NCI-H226 (cell line): ENCODE measurements at places on chromosomes 4 and X.

DNA sequence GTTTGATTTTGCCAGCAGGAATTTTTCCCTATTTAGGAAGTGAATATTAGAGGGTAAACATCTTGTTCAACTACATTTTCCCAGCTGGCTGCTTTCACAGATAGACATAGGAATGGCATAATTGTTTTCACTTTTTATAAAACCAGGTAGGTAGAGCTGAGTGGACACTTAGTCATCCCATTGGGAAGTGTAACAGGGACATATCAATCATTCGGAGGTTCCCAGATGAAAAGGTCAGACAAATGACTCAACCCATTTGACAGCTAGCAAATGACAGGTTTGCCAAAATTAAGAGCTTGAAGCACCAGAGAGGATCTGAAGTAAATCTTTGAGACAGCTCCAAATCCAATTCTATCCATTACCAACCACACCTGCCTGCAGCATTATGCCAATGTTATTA lies 205.3 kb downstream of the SLC39A8 start:
- DNase-seq = no peak

DNA sequence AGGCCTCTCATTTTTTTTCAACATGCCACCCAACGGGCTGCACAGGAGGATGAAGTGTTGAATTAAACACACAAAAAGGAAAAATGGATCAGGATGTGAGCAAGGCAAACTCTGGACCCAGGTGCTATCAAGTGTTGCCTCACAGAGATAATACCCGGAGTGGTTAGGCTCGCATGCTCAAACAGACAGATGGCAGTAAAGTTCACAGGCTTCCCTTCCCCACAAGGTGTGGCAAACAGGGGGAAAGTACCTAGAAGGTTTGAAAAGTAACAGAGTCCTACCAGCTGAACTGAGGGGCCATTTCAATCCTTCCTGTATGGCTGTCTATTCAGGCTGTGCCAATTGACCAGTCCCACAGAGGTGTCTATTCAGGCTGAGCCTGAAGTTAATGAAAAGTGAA lies 123.9 kb upstream of the GC start:
- DNase-seq = no peak

DNA sequence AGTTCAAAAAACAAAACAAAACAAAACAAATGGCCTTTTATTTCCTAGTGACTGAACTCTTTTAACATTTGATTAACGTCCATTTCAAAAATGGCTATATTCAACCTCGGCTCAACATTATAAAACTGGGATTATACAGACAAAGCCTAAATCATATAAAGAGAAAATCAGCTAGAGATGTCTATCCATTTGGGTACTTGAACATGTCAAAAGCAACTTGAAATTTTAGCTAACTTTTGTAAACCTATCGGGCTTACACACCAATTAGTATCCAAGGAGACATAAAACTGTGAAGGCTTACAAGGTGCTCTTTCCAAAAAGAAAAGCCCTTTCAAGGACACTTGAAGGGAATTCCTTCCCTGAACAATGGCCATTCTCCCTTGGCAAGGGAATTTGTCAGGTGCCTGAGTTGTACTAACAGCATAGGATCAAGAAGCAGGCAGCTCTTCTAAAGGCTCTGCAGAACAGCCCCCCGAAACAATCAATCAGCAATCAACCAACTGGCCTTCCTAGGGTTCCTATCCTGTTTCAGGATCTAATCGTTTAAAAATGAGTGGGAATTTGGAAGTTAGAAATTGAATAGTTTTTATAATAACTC lies 633.7 kb upstream of the HTR2C start:
- no peak for DNase-seq

- DNase-seq = no peak
Measured at GRCh38 chr4:71304289-71304850, 34.5 kb upstream of the SLC4A4 start.

GRCh38 chr4:168723020-168723419 lies 226.2 kb downstream of the PALLD start:
- no peak for DNase-seq

DNA sequence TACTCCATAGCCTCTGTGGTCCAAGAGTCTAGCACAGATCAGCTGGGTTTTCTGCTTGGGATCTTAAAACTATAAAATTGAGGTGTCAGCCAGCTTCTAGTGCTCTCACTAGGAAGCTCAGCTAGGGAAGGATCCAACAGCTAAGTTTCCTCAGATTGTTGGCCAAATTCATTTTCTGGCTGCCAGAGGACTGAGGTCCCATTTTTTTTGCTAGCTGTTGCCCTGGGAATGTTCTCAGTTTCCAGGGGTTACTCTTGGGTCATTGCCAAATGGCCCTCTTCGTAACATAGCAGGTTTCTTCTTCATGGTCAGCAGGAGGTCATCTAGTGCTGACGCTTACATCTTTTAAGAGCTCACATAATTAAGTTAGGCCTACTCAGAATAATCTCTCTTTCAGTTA lies 2178.2 kb downstream of the ARAP2 start:
- no peak for DNase-seq
